Hair follicle dermal papilla cell (primary cell): ENCODE measurements at places on chromosomes 7 and 10. TPM values are rescaled to one million over a fixed set of nuclear protein-coding genes. Genes with fewer than 3 reads are reported as not detected.

The VIM gene
- 22,890 and 27,562 TPM in 2 replicates for total RNA-seq

The EN2 gene
- not detected in 2 replicates for total RNA-seq

The SLC26A5 gene
- total RNA-seq, result not detected in 2 replicates

The TMEM270 gene
- not detected in 2 replicates for total RNA-seq

The PDGFA gene
- 6.3 and 8.4 TPM in 2 replicates for total RNA-seq

The ANK3 gene
- 7.5 and 8.0 TPM in 2 replicates for total RNA-seq

The KCNH2 gene
- total RNA-seq, result 0.16 TPM in 1 of 2 replicates, not detected in the other

The TMEM139 gene
- total RNA-seq, result not detected in 2 replicates

The HPSE2 gene
- total RNA-seq, result 0.12 and 0.32 TPM in 2 replicates

The MBLAC1 gene
- 1.8 and 2.9 TPM in 2 replicates for total RNA-seq

The STEAP1 gene
- total RNA-seq, result 44.4 and 50.0 TPM in 2 replicates

The MSMB gene
- not detected in 2 replicates for total RNA-seq

The MKI67 gene
- 4.1 and 7.0 TPM in 2 replicates for total RNA-seq

The PDK4 gene
- 0.49 TPM in 2 replicates for total RNA-seq

The EPDR1 gene
- 19.8 and 32.2 TPM in 2 replicates for total RNA-seq

The CADPS2 gene
- 15.3 and 24.5 TPM in 2 replicates for total RNA-seq

The CXCL12 gene
- 269 and 307 TPM in 2 replicates for total RNA-seq

The ETV1 gene
- total RNA-seq, result 12.8 and 28.9 TPM in 2 replicates

The H2BK1 gene
- not detected in 2 replicates for total RNA-seq

The AKR1C3 gene
- total RNA-seq, result 41.5 and 84.8 TPM in 2 replicates

The RABGEF1 gene
- total RNA-seq, result 72.9 and 83.4 TPM in 2 replicates

The FOXI2 gene
- total RNA-seq, result not detected in 2 replicates

The WNT16 gene
- 5.2 and 5.7 TPM in 2 replicates for total RNA-seq

The ERVW-1 gene
- total RNA-seq, result not detected in 2 replicates

The GBF1 gene
- total RNA-seq, result 58.5 and 67.0 TPM in 2 replicates

The CYP17A1 gene
- 0.16 TPM in 1 of 2 replicates, not detected in the other for total RNA-seq

The MCM10 gene
- total RNA-seq, result 0.81 and 0.85 TPM in 2 replicates

The SEMA3A gene
- total RNA-seq, result 193 and 202 TPM in 2 replicates

The AKR1C1 gene
- total RNA-seq, result 60.7 and 75.3 TPM in 2 replicates

The CYTH3 gene
- 60.7 and 70.3 TPM in 2 replicates for total RNA-seq

The TMEM213 gene
- not detected in 2 replicates for total RNA-seq

The PAX4 gene
- not detected in 2 replicates for total RNA-seq

The LFNG gene
- 20.3 and 32.0 TPM in 2 replicates for total RNA-seq

The DIP2C gene
- 23.0 and 32.0 TPM in 2 replicates for total RNA-seq

The BICC1 gene
- 143 and 189 TPM in 2 replicates for total RNA-seq

The GALNT17 gene
- 0.49 and 0.97 TPM in 2 replicates for total RNA-seq

The TNS3 gene
- 73.3 and 128 TPM in 2 replicates for total RNA-seq

The SAP25 gene
- total RNA-seq, result not detected in 2 replicates
